ENCODE measurements at places on chromosomes 4 and X. TPM values are rescaled to one million over a fixed set of nuclear protein-coding genes. Genes with fewer than 3 reads are reported as not detected.

The NRK gene
- total RNA-seq = 0.31 TPM

- DNase-seq = no peak
Observed at GRCh38 chrX:105567082-105567481, 255.3 kb upstream of the NRK start.

GRCh38 chr4:38366997-38367396 lies 297.0 kb upstream of the KLF3 start:
- DNase-seq = no peak

The CT45A2 gene
- total RNA-seq = not detected

DNA sequence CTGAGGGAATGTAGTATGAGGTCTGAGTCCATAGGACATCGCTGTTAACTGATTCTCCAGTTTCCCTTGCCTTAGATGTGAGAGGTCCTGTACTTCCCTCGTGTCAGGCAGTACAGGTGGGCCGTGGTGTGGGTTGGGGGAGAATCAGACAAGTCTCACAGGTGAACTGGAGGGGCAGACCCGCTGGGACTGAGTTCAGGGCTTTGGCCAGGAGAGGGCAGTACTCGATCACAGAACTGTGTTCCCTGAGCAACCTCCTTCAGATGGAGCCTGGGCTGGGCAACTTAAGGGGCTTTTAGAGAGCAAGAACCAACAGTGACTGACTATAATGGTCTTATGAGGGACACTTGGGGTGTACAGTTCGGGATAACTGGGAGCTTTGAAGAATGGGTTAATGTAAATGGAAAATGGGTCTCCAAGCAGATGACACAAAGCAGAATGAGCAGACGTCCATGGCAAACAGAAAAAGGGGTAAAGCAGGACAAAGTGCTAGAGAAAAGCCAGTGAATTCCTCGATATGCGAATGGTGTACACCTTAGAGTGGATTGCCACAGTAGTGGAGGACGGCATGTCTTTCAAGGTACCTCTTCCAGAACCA lies 83.6 kb downstream of the CCNG2 start:
- DNase-seq = no peak

DNA sequence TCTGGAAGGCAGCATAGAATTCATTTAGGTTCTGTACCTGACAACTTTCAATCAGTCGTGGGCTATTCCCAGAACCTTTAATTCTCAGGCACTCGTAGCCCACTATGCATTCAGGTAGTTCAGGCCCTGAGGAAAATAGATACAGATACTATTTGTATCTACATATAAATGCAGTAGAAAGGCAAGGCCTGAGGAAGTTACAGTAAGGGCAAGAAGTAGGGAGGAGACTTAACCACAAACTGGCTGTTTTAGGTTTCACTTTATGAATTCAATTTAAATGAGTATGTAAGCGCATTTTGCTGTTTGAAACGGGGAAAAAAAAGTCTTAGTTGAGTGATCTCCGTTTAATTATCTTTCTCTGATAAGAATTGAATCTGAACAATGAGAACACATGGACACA lies 529.4 kb upstream of the ATOH1 start:
- DNase-seq = no peak

GRCh38 chr4:53478671-53479456 lies 101.4 kb downstream of the FIP1L1 start:
- DNase-seq = no peak

The TMEM47 gene
- total RNA-seq = 95.8 TPM

The NSUN7 gene
- not detected for total RNA-seq

DNA sequence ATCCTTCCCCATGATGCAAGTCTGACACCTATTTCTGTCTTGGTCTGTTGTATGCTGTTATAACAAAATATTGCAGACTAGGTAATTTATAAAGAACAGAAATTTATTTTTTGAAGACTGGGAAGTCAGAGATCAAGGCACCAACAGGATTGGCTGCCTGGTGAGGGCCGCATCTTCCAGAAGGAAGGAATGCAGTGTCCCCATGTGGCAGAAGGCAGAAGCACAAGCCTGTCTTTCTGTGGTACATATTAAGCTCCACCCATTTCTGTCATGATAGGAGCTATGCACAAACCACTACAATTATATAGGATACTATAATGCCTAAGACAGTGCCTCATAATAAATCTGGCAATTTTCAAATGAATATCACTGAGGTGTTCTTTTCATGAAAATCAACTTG lies 502.3 kb upstream of the DIAPH2 start:
- no peak for DNase-seq

The PABPC1L2B gene
- total RNA-seq = not detected

All from gastrocnemius medialis (tissue), 4 donors.